Smooth muscle cell of bladder (primary cell): ENCODE measurements at places on chromosomes 5 and 9. TPM values are rescaled to one million over a fixed set of nuclear protein-coding genes. Genes with fewer than 3 reads are reported as not detected.

Gene DOLPP1
- 5.7 and 6.9 TPM in 2 replicates for total RNA-seq

Gene LCN12
- 0.28 TPM in 1 of 2 replicates, not detected in the other for total RNA-seq

Gene TDRD7
- 7.2 and 8.0 TPM in 2 replicates for total RNA-seq

Gene ACER2
- total RNA-seq = 1.3 and 2.3 TPM in 2 replicates

Gene LRRTM2
- total RNA-seq = 0.18 and 0.57 TPM in 2 replicates

Gene TIMD4
- total RNA-seq = not detected in 2 replicates

Gene SPINK6
- total RNA-seq = 3.1 and 15.6 TPM in 2 replicates

Gene ARL15
- 18.9 and 22.6 TPM in 2 replicates for total RNA-seq

Gene SOWAHA
- total RNA-seq = not detected in 2 replicates

Gene IFNA13
- not detected in 2 replicates for total RNA-seq

Gene PSAT1
- 42.9 and 102 TPM in 2 replicates for total RNA-seq

Gene FOXD4L5
- total RNA-seq = under 0.01 TPM in 2 replicates

Gene LCN9
- total RNA-seq = not detected in 2 replicates

Gene INSL4
- not detected in 2 replicates for total RNA-seq
